H9 (cell line): ENCODE measurements at places on chromosomes 5 and 9.

DNA sequence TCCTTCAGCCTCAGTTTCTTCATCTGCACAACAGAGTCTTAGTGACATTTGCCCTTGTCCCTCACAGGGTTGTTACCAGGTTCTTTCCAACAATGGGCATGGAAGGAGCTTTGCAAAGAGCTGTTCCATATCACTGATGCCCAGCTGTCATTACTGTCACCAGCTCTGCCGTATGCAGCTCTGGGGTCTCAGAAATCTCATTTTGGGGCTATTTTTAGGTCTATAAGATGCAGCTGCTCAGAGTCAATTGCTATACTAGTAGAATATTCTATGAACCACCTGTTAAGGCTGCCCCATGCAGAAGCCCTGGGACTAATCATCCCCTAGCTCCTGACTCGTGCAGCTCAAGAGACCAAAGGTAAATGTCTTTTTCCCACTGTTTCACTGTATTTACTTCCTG, 105.1 kb upstream of the TNPO1 start:
- DNase-seq, result no peak

GRCh38 chr5:100800562-100800961, 102.5 kb downstream of the ST8SIA4 start:
- no peak for DNase-seq

GRCh38 chr9:27053369-27054022, 48.0 kb upstream of the LRRC19 start:
- no peak for DNase-seq

GRCh38 chr9:97045300-97045699, 6.4 kb upstream of the CTSV start:
- no peak for DNase-seq

DNA sequence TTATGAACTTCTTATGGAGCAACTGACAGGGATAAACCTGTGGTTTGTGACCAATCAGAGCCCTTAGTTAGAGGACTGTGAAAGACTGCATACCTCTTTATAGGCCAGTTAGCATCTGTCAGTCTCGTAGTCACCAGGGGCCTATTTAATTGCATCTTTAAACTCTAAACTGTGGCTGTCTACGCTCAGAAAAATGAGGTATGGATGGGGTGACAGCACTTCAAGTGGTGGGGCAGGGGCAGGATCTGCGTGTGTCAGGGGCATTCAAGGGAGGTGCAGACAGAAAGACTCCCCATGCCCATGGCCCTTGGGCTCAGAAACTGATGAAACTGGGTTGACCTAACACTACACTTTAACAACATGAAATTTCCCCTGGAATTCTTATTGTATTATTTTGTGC, 132.6 kb upstream of the TBCA start:
- no peak for DNase-seq

DNA sequence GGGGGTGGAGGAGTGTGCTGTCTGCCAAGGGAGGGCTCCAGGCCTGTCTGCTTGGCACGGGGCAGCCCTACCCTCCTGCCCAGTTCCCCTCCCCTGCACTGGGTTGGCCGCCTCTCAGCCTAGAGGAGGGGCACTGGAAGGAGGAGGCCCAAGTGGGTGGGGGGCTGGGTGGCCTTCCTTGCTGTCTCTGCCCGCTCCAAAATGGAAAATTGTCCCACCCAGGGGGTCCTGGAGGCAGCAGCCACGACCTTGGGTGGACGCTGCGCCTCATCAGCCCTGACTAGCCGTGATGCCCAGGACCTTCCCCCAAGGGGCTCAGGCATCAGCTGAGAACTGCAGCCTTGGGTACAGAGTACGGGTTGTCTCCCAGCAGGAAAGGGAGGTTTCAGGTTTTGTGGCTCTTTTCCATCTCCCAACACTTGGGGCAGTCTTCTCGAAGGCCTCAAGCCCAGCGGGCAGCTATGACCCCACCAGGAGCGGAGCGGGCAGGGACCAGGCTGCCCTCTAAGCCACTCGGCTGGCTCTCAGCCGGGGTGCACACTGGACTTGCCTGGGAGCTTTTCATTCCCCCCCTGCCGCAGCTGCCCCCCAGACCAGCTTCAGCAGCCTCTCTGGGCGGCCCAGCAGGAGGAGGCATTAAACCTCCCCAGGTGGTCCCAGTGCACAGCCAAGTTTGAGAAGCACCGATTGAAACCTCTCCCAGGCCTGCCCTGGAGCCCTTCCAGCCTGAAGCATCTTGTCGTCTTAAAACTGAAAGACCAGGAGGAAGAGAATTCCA, 20.6 kb downstream of the NTNG2 start:
- DNase-seq, result no peak

DNA sequence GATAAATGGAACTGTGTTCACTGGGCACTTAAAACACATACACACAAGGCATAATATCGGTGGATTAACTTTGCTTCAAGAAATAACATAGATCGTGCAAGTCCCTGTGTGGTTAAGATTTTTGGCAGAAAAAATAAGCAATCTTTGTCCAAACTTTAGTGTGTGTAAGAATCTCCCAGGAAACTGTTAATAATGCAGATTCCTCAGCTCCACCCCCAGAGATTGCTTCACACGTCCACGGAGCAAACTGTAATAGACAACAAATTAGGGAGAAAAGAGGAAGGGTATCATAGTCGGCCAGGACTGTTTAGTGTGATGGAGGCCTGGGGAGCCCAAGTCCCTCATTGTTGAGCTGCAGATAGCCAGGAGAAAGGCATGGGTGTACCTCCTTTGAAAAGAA, 84.8 kb downstream of the PJA2 start:
- DNase-seq, result no peak

GRCh38 chr9:81245254-81245956, 443.9 kb downstream of the TLE1 start:
- DNase-seq, result no peak

GRCh38 chr5:168299372-168299771, 7.9 kb downstream of the WWC1 start:
- no peak for DNase-seq

GRCh38 chr5:129506086-129506485, 46.0 kb downstream of the ADAMTS19 start:
- no peak for DNase-seq

- DNase-seq, result no peak
These were observed 164.9 kb downstream of the ESM1 start for GRCh38 chr5:54820346-54821134.

DNA sequence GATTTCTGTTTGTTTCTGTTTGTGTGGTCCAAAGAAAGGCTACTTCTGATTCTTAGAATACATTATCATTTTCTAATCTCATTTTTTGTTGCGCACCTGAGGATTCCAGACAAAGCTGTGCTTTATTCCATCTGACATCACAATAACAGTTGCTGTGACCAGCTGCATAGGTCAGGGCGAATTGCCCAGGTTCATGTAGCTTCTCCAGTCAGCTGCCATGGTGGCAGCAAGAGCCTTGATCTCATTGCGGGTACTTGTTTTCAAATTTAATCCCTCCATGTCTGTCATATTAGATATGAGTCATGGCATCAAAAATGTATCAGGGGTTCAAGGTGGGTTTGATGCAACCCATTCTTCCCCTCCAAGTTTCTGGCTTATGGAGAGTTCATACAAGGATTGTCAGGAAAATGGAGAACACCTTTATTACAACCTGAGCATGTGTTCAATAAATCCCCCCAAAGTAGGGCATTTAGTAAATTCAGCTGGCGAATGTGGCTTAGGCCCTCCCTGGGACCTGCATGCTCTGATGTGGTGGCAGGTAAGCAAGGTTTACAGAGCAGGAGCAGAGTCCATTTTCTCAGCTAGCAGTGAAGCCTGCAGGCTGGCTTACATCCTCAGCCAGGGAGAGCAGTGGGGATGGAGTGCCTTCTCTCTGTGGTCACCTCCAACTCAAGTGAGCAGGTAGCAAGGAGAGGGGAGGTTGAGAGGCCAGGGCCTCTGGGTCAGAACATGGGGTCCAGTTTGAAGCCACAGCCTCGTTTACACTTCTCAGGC, 13.9 kb downstream of the CAVIN4 start:
- DNase-seq, result no peak

- DNase-seq, result no peak
These were observed 193.3 kb downstream of the LURAP1L start for GRCh38 chr9:12968093-12968492.

DNA sequence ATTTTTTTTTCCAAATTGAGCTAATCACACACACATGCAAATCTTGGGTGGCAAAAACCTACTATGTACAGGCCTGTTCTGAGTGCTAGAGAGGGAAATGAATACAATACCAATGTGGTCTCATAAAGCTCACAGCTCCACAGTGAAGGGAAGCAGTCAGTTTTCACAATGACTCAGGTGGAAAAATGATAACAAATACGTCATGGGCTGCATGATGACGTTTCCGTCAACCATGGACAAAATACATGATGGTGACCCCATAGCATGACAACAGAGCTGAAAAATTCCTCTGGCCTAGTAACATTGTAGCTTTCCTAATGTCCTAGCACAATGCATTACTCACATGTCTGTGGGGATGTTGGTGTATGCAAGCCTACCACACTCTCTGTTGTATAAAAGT, 252.5 kb downstream of the TRIM32 start:
- no peak for DNase-seq
